ENCODE measurements at places on chromosomes 7 and 10.

DNA sequence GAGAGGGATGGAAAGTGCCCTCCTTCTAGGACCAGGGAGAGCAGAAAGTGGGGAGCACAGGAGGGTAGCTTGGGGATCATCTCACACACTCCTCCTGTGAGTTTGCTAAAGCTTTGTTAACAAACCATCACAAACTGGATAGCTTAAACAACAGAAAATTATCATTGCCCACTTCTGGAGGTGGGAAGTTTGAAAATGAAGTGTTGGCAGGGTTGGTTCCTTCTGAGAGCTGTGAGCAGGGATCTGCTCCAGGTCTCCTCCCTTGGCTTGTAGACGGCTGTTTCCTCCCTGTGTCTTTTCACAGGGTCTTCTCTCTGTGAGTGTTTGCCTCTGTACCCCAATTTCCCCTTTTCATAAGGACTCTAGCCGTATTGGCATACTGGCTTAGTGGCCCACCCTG is 32.0 kb upstream of the CXCL12 start:
- DNase-seq = no peak

DNA sequence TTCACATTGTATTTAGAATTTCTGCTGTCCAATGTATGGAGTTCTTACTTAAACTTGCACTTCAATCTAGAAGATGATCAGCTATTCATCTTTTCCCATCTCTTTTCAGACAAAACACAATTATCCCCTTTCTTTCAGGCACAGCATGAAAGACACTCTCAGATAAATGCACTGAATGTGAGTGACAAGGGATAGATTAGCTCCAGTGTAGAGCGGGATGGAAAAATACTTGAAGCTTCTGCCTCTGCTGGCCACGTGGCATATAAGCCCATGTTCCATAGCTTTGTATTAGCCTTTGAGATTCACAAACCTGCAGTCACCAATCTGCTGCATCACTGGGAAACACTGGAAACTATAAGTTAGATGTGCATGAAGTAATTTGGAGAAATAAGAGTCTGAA is 162.2 kb upstream of the FAM3C start:
- no peak for DNase-seq

GRCh38 chr7:82631998-82632397 is 188.4 kb upstream of the CACNA2D1 start:
- DNase-seq = no peak

DNA sequence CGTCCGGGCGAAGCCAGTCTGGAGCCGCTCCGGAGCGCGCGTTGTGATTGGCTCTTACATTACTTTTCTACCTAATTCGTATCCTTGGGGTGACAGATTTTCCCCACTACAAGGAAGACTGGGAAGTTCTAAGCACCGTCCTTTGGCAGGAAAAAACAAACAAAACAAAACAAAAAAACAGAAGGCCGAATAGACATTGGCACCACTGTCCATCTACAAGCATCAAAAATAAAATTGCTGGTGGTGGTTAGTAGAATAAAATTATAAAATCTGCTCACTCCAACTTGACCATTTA is 651 bp upstream of the SKAP2 start:
- DNase-seq = no peak

GRCh38 chr7:128891110-128891941 is 19.2 kb downstream of the KCP start:
- no peak for DNase-seq

GRCh38 chr7:117072620-117073118 is 119.4 kb downstream of the ST7 start:
- no peak for DNase-seq

- no peak for DNase-seq
Observed at GRCh38 chr7:40899636-40900507, 765.1 kb downstream of the SUGCT start.

- no peak for DNase-seq
Observed at GRCh38 chr10:128161031-128161430, 34.8 kb upstream of the MKI67 start.

GRCh38 chr7:151658778-151659177 is 139.1 kb upstream of the RHEB start:
- no peak for DNase-seq

DNA sequence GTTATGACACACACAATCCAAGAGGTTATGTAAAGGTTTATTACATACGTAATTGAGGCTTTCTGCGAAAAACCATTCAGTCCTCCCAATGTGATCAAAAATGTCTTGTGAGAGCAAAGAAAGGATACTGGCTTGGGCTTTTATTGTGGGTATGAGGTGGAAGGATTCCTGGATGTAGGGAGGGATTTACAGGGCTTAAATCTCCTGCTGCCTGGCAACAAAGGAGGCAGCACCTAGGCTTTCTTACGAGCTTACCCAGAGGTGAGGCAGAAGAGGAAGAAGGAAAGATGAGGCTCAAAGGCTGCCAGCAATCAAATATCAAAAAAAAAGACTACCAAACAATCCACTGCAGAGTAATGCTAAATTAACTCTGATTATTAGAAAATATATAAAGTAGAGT is 1149.5 kb upstream of the POT1 start:
- no peak for DNase-seq

GRCh38 chr7:157714166-157715070 is 377.6 kb downstream of the DNAJB6 start:
- no peak for DNase-seq

DNA sequence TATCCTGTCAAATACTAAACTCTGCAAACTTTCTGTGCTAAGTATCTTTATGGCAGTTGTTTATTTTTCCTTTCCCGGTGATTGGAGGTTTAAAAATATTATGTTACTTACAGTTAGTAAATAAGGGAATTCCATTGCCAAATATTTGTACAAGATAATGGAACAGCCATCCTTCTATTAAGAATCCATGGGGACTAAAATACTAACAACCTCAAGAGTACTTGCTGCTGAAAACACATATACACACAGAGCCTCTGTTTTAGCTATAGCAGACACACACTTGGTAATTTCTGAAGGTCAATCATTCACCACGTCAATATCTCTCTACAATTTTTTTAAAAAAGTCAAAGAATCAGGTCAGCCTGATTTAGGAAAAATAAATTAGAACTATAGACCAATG is 32.4 kb downstream of the TSPAN12 start:
- DNase-seq = no peak

DNA sequence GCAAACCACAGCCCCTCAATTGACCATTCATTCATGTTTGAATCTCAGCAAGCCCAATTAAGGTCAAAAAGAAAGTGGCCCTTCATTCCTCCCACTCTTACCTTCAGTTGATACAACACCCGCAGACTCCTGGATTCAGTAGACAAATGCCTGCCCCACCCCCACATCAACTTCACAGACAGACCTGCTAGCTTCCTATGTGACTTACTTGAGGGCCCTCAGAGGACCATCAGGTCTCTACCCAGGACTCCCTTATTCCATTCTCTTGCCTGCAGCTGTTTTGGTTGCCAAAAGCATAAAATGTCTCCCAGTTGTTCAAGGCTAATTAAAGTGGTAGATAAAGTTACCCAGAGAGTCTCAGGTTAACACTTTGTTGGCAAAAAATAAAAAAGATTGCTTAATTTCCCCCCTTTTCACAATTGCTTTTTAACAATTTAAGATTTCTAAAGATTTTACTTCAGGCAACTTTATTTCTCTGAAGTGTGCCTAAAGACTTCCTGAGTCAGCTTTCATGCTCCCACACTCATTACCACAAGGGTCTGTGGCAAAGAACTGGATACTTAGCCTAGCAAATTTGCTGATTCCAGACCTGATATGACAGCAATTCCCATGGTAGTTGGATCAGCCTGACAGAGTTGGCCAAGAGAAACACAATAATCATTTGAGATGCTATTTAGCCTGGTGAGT is 3.3 kb upstream of the MTERF1 start:
- no peak for DNase-seq

- no peak for DNase-seq
Observed at GRCh38 chr7:141421306-141421705, 129.9 kb upstream of the AGK start.

- no peak for DNase-seq
Observed at GRCh38 chr10:95655571-95656290, 780 bp downstream of the ALDH18A1 start.

DNA sequence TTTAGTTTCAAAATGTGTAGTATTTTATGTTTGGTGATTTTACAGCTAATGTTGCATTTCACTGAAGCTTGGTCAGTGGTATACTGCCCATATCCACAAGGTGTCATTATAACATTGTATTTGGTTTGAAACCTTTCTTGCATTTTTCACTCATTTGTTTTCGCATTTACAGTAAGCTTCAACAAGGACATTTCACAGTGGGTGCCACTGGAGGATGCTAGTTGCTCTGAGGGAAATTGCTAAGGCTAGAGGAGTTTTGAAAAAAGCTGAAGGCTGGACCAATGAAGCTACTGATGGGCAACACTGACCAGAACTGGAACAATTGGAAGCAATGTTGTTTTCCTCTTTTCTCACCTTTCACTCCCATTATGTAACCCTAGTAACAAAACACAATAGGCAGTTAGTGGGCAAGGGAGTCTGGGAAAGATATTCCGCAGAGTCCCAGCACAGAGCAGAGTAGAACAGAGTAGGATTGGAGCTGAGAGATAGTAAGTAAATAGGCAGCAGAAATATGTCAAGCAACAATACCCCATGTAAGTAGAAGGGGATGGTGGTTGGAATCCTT is 23.6 kb upstream of the SRI start:
- DNase-seq = no peak

GRCh38 chr7:45973725-45974532 is 52.9 kb upstream of the IGFBP3 start:
- no peak for DNase-seq

DNA sequence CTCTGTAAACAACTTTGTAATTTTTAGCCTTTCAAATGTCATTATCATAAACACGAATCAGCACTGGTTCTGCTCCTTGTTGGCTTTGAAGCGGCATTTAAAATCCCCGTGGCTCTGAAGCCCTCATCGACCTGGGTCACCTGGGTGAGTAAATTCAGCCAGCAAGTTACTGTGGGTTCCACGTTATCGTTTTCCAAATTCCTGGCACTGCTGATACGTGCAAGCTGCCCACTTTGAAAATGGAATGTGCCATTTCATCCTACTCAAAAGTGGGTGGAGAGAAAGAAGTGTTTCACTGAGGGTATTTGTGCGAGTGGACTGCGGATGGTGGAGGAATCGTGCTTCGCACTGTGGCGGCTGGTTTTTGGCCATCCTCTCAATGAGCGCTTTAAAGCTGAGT is 281.7 kb downstream of the KLF6 start:
- no peak for DNase-seq

DNA sequence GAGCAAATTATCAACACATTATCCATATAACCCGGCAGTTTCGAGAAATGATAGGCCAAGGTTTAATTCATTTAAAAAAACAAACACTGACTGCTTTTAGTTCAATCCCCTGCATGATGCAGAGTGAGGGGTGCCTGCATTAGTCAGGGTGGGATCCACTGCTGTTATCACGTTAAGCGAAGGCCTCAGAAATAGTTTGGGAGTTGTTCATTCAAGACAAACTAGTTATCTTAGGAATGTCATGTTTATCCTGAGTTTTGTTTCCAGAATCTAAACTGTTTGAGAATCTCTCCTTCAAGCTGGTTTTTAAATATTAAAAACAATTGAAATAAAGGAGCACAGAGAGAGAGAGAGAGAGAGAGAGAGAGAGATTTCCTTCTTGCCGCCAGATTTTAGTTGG is 36.6 kb upstream of the PFKP start:
- DNase-seq = no peak

GRCh38 chr7:141202535-141202934 is 128.7 kb downstream of the TMEM178B start:
- DNase-seq = no peak

All from activated CD8-positive, alpha-beta memory T cell treated with anti-CD3 and anti-CD28 coated beads, Interleukin-2, amount 50 U/mL, for 4 hours (primary cell).